ENCODE measurements at places on chromosomes 5 and 9. TPM values are rescaled to one million over a fixed set of nuclear protein-coding genes. Genes with fewer than 3 reads are reported as not detected.

DNA sequence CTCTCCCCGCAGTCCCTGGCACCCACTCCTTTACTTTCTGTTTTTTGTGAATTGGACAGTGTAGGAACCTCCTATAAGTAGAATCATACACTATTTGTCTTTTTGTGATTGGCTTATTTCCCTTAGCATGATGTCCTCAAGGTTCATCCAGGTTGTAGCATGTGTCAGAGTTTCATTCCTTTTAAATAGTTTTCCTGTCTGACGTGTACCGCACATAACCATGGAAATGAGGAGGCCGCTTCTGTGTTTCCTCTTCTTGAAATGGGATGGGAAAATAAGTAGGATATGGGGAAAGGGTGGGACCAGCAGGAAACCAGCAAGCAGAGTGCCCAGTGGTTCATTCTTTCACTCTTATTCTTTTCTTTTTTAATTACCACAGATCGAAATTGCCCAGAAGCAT, 72.6 kb upstream of the ENTREP1 start:
- no peak for DNase-seq

The ZNF618 gene
- total RNA-seq, result 2.7 TPM

DNA sequence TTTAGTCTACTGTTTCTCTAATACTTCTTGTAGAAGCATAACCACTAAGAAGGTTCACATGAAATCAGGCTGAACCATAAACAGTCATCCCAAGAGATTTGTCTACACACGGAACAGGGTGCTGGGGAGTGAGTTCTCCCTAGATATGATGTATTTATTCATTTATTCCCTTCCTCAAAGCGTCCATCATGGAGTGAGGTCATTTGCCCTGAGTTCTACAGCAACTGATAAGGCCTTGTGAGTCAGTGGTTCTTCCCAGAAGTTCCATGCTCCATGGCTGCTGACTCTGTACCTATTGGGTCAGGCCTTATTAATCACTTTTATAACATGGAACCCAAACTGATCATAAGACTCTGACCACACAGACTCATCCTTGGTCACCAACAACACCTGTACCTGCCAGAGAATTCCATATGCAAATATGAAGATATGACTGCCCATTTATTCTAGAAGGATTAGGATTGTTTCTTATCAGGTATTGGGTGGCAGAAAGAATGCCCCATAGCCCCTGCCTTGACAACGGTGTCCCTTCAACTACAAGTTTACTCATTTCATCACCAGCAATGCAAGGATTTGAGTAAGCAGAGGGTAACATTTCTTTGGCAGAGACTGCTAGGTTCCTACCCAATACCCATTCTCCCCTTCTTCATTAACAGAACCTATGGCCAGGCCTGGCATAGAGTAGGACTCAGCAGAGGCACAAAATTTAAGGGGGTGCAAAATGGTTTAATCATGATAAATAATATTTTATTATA, 118.1 kb downstream of the LHFPL2 start:
- peak; percentile 72 for DNase-seq

- DNase-seq, result no peak
These were observed 262.9 kb downstream of the ARRDC3 start for GRCh38 chr5:91119981-91120850.

The CER1 gene
- not detected for total RNA-seq

GRCh38 chr9:112624711-112625707, 92.9 kb downstream of the INIP start:
- DNase-seq, result no peak

GRCh38 chr5:134957920-134958608, 9.6 kb upstream of the CATSPER3 start:
- DNase-seq, result no peak

DNA sequence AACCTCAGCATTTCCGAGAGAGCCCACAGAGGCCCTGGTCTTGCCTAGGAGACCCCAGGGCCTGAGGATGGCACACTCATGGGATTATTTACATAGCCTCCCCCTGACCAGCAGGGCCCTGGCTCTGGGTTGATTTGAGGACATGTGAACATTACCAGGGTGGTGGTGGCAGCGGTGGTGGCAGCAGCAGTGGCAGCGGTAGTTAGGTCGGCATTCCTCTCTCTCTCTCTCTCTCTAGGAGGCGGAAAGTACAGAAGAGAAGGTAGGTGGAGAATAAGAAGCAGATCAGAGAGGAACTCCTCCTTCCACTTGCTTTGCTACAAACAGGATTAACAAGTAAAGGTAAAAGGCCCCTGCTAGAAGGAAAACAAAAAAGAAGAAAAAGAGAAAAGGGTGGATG, 39.3 kb downstream of the B4GALT1 start:
- DNase-seq, result no peak

The PCDHB3 gene
- total RNA-seq, result 0.12 TPM

The SYK gene
- not detected for total RNA-seq

The PLEKHG4B gene
- total RNA-seq, result 2.3 TPM

The PCDHB6 gene
- 0.20 TPM for total RNA-seq

- peak; percentile 95 for DNase-seq
These were observed 69.0 kb upstream of the GRAMD2B start for GRCh38 chr5:126354012-126354857.

GRCh38 chr9:3902631-3903030, 376.8 kb upstream of the RFX3 start:
- no peak for DNase-seq

- no peak for DNase-seq
These were observed 130.9 kb downstream of the SNCAIP start for GRCh38 chr5:122442938-122443337.

The GLRA1 gene
- not detected for total RNA-seq

DNA sequence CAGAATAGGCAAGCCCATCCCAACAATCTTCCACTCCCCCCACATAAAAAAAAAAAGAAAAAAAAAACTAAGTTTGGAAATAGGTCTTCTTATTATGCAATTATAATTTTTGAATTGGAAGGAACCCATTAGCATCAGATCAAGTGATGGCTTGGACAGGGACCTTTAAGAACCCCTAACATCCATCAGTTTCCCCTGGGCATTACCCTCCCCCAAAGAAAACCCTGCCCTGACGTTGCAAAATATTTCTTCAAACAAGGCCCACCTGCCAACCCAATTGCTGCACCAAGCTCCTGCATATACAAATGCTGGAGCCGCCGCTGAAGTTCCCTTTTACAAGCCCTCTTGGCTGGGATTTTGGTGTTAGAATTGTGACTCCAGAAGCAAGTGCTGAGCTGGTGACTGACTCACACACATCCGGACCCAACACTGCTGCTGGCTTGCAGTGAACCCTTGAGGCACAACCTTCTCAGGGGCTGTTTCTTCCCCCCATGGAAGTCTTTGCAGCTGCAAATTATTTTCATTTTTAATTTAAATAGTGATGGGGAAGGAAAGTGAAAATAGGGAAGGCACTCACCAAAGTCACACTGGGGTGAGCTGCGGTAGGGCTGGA, 56.1 kb upstream of the AFAP1L1 start:
- peak; percentile 83 for DNase-seq

DNA sequence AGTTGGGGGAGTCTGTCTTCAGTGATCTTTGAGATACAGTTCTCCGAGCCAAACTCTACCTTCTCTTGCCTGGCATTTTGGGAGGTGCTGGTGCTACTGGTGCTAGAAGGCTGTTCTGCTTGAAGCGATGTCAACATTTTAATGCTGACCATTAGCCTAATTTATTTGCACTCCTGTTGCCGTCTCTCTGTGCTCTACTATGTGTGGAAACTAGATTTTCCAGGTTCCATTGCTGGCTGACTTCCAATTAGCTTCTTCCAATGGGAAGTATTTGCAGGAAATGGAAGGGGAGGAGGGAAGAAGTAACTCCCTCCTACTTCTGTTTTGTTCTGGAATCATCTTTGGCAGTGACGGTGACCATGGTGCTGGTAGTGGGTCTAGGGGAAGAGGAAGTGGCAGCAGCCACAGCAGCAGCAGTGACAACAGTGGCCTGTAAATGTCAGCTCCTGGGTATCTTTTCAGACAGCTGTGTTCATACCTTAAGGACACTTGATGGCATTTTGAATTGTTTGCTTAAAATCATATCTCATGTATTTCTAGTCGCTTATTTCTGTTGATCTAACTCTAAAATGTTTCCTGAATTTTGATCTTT, 7.9 kb downstream of the TXNDC8 start:
- DNase-seq, result no peak

GRCh38 chr9:130058154-130058553, 4.4 kb downstream of the GPR107 start:
- DNase-seq, result peak; percentile 17

The PGGT1B gene
- total RNA-seq, result 9.0 TPM

The TMEM167A gene
- 145 TPM for total RNA-seq

DNA sequence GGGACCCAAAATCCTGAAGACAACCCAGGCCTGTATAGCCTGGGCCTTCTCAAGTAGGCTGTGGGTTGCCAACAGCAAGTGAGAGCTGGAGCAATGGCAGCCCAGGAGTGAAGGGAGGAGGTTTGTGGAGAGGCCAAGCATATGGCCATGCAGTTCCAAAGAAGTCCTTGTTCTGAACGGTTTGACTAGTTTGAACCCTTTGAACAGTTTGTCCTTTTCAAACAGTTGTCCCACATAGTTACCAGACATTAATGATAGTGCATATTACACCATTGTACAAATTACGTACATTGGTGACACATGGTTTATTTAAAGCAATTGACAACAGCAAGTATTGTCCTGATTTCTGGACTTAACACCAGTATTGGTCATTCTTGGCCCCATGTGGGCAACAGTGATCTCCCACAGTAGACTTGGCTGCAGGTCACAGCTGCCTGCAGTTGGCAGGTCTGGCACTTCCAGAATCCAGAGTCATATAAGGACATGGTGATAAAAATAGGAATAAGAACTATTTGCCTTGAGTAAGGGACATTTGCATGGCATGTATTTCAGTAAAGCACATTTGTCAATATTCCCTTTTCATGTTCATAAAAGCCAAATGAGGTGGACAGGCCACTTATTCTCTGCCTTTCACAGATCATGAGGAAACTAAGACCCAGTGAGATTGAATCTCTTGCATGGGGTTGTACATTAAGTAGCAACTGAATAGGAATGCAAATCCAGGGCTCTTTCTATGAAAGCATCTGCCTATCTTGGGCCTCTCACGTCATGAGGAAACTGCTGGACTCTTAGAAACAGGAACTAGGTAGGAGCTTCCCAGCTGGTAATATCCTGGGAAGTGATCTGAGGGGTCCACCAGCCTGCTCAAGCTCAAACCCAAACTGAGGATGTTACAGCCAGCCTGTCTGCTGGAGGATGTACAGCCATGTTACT, 30.3 kb downstream of the SLC25A48 start:
- DNase-seq, result no peak

The KIF12 gene
- 0.36 TPM for total RNA-seq

The SLCO4C1 gene
- under 0.01 TPM for total RNA-seq

DNA sequence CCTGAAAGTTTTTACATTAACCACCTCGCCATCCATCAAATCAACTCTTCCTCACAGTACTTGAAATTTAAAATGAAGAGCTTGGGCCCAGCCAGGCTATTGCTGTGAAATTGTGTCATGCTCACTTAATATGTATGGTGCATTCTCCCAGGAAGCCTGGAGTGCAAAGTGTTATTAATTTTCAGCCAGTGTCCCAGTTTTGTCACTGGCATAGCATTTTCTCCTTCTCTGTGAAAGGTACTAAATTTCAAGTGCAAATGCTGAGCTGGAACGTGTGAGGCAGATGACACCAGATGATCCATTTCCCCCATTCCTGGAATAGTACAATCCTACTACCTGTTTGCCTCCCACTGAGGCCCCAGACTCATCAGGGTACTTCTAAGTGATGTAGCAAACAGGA, 397.6 kb upstream of the ACTBL2 start:
- no peak for DNase-seq

- DNase-seq, result no peak
These were observed 476.1 kb upstream of the MEF2C start for GRCh38 chr5:89359046-89359445.

DNA sequence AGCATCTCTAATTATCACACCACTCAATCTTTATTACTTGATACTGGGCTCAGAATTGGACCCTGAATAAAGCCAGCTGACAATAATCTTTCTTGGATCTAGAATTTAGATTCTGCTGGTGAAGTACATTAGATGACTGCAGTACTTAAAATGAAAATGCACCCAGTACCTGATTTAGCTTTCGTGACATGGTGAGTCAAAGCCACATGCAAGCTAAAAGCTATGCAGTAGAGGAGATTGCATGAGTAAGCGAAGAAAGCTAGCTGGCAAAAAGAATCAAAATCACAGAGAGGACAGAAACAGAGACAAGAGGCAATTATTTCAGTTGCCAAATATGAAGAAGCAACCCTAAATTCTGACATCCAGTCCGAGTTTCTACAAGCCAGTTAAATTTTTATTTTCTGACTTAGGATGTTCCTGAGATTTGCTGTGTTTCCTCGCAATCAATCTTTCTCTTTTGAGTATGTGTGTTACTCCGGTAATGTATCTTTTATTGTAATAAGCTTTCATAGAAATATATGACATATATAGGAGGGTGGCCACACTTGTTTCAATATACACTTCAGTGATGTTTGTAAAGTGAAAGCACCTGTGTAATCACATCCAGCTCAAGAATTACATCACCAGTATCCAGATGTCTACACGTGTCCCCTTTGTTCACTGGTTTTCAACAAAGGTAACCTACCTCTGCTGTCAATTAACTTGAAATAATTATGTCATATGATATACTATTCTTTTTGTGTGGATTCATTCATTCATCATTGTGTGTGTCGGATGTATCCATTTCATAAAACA, 101.7 kb downstream of the CDH18 start:
- peak; percentile 68 for DNase-seq

DNA sequence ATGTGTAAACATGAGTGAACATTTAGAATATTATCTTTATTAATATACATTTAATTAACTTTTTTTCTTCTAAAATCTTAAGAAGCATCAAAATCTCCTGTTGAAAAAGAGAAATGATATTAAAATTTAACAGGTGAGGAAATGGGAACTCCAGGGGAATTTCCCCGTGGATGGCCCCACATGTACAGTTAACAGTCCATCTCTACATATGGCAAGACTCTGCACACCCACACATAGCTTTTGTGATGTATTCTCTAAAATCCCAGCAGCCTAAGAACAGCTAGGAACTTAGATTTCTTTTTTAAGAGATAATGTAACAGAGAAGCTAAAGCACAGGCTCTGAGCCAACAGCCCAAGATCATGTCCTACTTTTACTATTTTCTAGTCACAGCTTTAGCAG, 556.3 kb upstream of the RGMB start:
- DNase-seq, result no peak

- no peak for DNase-seq
These were observed 3.8 kb downstream of the C9orf40 start for GRCh38 chr9:74948937-74949336.

DNA sequence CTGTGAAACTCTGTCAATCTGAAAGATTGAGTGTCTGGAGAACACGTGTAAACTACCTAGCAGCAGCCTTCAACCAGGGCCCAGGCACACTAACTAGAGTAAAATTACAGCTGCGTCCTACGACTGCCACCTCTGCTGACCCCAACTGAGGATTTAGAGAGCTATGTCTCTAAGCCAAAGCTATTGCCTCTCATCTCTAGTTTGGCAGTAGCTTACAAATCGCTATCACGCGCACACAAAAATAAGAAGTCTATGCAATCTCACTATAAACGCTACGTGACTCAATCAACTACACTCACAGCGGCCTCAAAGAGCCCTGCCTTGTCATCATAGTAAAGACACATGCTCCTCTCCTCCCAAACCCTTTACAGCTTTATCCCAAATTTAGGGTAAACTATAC, 8.7 kb downstream of the PPP6C start:
- DNase-seq, result no peak

Data from RPMI7951 (cell line).